ENCODE measurements at places on chromosomes 7 and 10. TPM values are rescaled to one million over a fixed set of nuclear protein-coding genes. Genes with fewer than 3 reads are reported as not detected.

DNA sequence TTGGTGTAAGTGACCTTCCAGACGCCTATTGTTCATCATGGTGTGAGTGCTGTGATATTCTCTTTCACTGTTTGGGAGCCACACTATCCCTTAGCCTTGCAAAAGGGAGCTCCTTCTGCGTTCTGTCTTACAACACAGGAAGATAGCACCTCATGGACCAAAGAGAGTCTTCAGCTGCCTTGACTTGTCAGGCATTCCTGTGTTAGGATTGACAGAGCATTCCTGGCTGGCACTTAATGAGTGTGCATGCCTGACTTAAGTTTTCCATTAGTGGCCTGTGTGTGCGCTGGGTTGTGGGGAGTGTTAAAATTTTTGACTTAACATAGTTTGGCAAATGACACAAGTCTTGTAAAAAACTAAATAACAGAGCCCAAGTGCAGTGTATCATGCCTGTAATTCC, 21.9 kb upstream of the MSRB2 start:
- H3K4me3 ChIP-seq = no peak overlapping the region
- no peak for DNase-seq
- H3K4me1 ChIP-seq = no peaks in the 10 kb centered on the region
- peaks cover 6% of the 10 kb centered on the region for H3K27me3 ChIP-seq
- no peaks in the 10 kb centered on the region for H3K36me3 ChIP-seq
- H3K27ac ChIP-seq = no peak overlapping the region

DNA sequence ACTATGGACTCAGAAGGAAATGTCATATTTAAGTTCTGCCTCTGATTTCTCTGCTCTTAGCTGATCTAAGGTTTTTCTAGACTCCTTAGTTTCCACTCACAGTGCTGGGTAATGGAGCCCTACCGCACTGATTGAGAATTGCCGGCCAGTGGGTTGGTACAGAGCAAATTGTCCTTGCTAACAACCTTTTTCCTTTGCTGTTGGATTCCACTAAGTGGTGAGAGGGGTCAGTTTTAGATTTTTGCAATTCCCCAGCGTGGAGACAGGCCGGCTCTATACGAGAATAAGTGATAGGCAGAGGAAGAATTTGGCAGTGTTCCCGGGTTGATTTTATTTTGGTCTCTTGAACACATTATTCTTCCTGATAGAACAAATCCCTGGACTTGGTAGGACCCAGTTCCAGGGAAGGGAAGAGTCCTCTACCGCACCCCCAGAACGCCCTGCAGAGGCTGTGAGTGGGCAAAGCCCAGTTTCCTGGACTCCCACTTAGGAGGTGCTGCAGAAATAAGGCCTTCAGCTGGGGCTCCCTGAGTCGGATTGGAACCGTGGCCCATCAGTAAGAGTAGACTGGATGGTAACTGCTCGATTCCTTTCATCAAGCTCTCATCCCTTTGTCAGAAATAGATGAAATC, 3.0 kb upstream of the NRP1 start:
- H3K27me3 ChIP-seq = no peaks in the 10 kb centered on the region
- H3K4me3 ChIP-seq = peak overlapping the region; percentile 90
- no peak for DNase-seq
- H3K27ac ChIP-seq = peak overlapping the region; percentile 37
- H3K36me3 ChIP-seq = no peaks in the 10 kb centered on the region

- peaks cover 15% of the 10 kb centered on the region for H3K4me1 ChIP-seq
- DNase-seq = no peak
- no peak overlapping the region for H3K27ac ChIP-seq
- no peaks in the 10 kb centered on the region for H3K27me3 ChIP-seq
- H3K4me3 ChIP-seq = no peak overlapping the region
Observed at GRCh38 chr10:127888521-127889312, 4.0 kb downstream of the CLRN3 start.

DNA sequence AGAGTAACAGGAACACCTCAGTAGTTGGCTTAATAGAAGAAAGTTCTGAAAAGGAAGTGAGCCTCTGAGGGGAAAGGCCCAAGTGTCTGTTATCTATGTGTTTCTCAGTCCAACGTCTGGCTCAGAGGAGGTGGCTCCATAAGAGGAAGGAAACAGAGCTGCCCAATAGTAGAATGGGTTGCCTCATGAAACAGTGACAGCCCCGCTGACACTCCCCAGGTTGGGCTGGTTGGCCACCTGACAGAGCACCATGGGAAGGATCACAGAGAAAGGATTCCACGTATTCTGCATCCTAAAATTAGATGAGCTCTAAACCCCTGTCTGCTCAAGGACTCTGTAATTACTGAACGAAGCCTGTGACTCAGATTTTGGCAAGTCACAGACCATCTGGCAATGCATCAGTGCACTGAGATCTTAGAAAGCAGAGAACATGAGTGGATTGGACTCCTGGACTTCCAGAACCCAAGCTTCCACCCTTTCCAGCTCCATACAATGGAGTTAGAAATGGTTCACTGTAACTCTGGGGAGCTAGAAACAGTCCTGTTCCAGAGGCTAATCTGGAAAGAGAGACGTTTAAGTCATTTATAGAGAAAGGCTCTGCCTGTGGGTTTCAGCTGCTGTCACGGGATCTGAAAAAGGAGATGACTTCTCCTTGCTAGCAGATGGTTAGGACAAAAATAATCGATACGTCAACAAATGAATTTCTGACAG, 2.9 kb downstream of the PKD2L1 start:
- no peak overlapping the region for H3K4me3 ChIP-seq
- no peak for DNase-seq
- H3K27ac ChIP-seq = no peak overlapping the region
- no peaks in the 10 kb centered on the region for H3K36me3 ChIP-seq
- H3K4me1 ChIP-seq = no peaks in the 10 kb centered on the region
- H3K27me3 ChIP-seq = peaks cover 24% of the 10 kb centered on the region

GRCh38 chr10:59315465-59315864, 46.9 kb downstream of the FAM13C start:
- no peaks in the 10 kb centered on the region for H3K4me1 ChIP-seq
- no peaks in the 10 kb centered on the region for H3K27me3 ChIP-seq
- H3K36me3 ChIP-seq = no peaks in the 10 kb centered on the region

The GAD2 gene
- polyA plus RNA-seq = not detected

The WNT8B gene
- not detected for polyA plus RNA-seq
